ENCODE measurements at places on chromosomes 16 and 17.

DNA sequence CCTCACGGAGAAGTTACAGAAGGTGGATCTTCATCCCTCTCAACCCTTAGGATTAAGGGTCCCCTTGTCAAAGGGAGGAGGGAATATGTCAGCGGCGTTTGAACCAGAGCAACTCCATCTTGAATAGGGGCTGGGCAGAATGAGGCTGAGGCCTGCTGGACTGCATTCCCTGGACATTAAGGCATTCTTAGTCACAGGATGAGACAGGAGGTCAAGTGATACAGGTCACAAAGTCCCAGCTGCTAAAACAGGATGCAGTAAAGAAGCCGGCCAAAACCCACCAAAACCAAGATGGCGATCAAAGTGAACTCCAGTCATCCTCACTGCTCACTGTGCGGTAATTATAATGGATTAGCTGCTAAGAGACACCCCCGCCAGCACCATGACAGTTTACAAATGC, 36.7 kb downstream of the RBFOX3 start:
- DNase-seq = no peak

- DNase-seq = no peak
Observed at GRCh38 chr17:77304746-77305473, 164.1 kb downstream of the SEC14L1 start.

DNA sequence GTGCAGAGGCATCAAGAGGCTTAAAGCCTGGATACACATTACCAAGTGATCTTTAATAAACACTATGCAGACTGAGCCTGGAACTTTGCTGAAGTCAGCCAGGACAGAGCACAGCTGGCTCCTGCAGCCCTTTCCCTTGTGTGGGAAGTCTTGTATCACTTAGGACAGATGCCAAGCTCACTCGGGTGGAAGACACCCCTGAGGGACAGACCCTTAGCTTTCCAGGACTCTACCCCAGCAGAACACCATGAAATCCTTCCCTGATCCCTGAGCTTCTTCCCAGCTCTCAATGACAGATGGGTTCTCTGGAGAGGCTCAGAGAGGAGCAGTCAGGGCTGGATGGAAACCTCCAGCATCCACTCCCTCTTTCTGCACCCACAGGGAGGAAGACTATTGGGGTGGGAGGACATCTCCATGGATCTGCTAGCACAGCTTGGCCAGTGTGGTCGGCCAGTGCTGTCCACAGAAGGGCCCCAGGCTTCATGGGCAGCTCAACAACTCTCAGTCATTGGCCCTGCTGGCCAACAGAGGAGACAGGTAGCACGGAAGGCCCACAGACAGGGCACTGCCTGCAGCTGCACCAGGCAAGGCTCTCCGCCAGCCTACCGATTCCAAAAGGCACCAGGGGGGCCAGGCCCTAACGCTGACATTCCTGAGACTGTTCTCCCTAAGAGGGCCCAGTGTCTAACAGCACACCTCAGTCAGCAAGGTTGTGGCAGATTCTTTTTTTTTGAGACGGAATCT, 15.9 kb downstream of the RAB5C start:
- DNase-seq = no peak

DNA sequence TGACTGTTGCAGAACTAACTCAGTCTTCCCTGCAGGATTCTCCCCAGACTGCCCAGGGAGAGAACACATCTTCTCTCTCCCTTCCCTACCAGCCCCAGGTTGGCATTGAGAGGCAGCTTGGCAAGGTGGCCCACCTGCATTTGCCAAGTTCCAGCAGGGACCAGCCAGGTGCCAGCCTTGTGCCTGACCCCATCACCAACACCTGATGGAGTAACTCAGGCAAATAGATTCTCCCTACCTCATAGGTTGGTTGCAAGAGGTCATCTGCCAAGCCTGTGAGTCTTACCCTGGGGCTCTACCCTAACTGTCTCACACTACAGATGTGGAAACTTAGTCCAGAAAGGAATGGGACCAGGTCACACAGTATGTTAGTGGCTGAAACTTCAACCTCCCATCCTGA, 20.4 kb downstream of the BEAN1 start:
- no peak for DNase-seq

GRCh38 chr17:46877466-46877865, 26.1 kb downstream of the WNT9B start:
- DNase-seq = no peak

DNA sequence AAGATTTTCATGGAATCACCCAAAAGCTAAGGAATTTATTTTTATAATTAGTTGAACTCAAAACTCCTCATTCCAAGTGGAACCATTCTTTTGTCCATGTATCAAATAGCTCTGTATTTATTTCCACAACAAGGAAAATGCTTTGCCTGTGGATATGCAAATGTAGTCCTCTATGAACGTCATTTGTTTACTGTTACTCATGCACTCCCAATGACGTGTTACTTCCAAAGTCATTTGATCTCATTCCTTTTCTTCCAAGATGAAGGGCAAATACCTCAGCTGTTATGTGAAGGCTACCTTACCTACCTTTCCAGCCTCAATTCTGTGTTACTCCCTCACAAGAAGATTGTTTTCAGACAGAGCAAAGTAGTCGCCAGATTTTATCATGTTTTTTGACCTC, 83.7 kb downstream of the ITFG1 start:
- DNase-seq = no peak

DNA sequence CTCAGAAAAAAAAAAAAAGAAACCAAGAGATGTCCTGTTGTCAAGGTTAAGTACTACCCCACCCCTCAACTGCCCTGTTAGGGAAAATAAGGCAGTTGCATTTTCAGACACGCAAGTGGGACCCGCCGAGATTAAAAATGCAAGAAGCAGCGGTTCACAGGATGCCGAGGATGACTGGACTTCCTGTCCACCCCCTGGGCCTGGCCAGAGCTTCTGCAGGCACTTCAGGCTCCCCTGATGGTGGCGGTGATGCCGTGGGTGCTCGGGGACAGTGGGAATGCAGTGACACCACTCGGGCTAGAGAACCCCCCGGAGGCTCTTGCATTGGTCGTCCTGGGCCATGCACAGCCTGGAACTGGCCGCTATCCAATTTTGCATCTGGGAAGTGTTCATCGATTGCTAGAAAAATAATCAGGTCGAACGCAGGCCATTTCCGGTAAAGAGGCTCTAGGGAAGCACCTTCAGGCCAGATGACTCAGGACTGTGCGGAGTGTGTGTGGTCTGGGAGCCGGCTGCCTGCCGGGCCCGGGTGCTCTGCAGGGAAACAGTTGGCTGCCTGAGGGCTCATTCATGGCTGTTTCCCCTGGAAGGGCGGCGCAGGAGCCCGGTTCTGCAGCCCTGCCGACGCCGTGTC, 13.4 kb upstream of the CRISPLD2 start:
- DNase-seq = no peak

- DNase-seq = no peak
Observed at GRCh38 chr16:68517606-68518166, 21.4 kb upstream of the ZFP90 start.

GRCh38 chr17:55320594-55321426, 56.0 kb downstream of the HLF start:
- DNase-seq = no peak

GRCh38 chr17:27485716-27486495, 29.7 kb downstream of the KSR1 start:
- no peak for DNase-seq

DNA sequence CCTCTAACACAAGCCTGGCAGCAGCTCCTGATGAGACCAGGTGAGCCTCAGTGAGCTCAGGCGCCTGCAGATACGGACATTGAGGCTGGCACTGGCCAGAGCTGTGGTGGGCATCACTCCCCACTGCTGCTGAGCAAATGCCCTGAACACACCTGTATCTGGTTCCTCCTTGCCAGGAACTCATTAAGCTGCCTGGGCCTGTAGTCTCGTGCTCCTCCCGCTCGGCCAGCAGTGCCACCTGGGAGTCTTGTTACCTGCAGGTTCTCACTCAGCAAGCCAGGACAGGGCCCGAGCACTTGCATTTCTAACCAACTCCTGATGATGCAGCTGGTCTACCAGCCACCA, 13.3 kb downstream of the EIF4A3 start:
- DNase-seq = no peak

GRCh38 chr16:85515319-85515745, 97.8 kb upstream of the GSE1 start:
- DNase-seq = no peak

DNA sequence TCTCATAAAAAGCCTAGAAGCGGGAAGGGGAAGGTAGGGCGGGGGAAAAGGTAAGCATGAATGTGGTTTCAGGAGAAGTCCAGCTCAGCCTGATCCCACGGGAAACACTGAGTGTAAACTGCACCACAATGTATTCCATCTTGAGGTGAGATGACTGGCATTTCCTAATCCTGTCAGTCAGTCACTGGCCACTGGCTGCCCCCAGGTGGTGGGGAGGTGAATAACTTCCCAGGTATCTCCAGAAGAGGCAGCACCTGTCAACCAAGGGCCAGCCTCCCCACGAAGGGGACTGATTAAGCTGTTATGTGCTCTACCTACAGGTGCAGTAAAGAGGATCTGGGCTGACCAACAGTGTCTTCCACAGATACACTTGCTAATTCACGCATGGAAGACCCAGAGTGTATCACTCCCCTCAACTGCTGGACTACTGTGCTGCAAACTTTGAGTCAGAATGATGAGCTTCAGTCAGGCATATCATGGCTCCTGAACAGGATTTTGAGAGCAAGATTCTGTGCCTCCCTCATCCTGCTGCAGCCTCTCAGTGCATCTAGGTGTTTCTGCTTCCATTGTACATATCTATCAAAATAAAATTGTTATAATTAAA, 108.5 kb upstream of the CCL2 start:
- DNase-seq = peak; percentile 10

GRCh38 chr16:55465077-55465896, 13.7 kb upstream of the MMP2 start:
- peak; percentile 61 for DNase-seq

- DNase-seq = no peak
Observed at GRCh38 chr17:10197721-10198508, 491 bp downstream of the GAS7 start.

DNA sequence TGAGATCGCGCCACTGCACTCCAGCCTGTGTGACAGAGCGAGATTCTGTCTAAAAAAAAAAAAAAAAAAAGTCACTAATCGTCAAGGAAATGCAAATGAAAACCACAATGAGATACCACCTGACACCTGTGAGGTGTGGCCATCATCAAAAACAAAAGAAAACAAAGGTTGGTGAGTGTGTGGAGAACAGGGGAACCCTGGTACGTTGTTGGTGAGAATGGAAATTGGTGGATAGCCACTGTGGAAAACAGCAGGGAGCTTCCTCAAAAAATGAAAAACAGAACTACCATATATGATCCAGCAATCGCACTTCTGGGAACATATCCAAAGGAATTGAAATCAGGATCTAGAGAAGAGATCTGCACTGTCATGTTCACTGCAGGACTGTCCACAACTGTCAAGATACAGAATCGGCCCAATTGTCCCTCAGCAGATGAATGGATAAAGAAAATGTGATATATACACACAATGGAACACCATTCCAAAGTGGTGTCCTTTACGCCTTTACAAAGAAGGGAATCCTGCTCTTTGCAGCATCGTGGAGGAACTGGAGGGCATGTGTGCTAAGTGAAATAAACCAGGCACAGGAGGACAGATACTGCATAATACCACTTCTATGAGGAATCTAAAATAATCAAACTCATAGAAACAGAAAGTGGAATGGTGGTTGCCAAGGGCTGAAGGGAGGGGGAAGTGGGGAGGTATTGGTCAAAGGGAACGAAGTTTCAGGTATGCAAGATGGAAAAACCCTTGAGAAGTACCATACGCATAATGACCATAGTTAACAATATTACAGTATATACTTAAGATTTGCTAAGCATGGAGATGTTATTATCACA, 63.5 kb upstream of the PLCG2 start:
- no peak for DNase-seq

GRCh38 chr16:53891409-53892139, 187.6 kb downstream of the FTO start:
- no peak for DNase-seq

GRCh38 chr16:50591800-50592771, 43.9 kb downstream of the NKD1 start:
- no peak for DNase-seq
